Vagina (tissue), 2 donors: ENCODE measurements at places on chromosomes 1 and 21. TPM values are rescaled to one million over a fixed set of nuclear protein-coding genes. Genes with fewer than 3 reads are reported as not detected.

The LCE1C gene
- not detected for total RNA-seq

The PPM1J gene
- 7.9 TPM for total RNA-seq

The CELA2A gene
- not detected for total RNA-seq

The SPRR1B gene
- 216 TPM for total RNA-seq

The OLFML2B gene
- 12.8 TPM for total RNA-seq

The RNU1-3 gene
- total RNA-seq, result 19,908 TPM

The KPRP gene
- total RNA-seq, result 1.2 TPM

GRCh38 chr1:200436436-200436835 is 26.6 kb upstream of the ZNF281 start:
- no peak overlapping the region for H3K4me3 ChIP-seq
- H3K36me3 ChIP-seq, result no peaks in the 10 kb centered on the region
- DNase-seq, result no peak

- H3K4me1 ChIP-seq, result no peaks in the 10 kb centered on the region
- H3K36me3 ChIP-seq, result peaks cover 8% of the 10 kb centered on the region
- H3K27me3 ChIP-seq, result no peaks in the 10 kb centered on the region
- H3K4me3 ChIP-seq, result no peak overlapping the region
- no peak for DNase-seq
Observed at GRCh38 chr1:11286735-11287410, 13.9 kb downstream of the UBIAD1 start.

DNA sequence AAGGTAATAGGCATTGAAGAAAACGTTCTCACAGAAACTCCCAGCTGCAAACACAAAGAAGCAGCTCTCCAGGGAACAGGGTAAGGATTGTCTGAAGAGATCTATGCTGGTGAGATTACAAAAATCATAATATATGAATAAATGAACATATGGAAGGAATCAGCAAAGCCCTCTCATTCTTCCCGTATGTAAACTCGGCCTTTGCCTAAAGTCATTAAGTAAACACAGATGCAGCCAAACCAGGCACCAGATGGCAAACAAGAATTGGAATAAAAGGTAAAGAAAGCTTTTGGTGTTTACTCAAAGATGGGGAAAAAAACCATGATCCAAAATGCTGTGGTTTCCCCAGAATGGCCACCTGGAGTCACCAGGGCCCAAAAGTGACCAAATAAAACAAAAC is 76.6 kb upstream of the HOOK1 start:
- no peak for DNase-seq
- H3K4me3 ChIP-seq, result no peak overlapping the region
- H3K27ac ChIP-seq, result no peak overlapping the region
- no peaks in the 10 kb centered on the region for H3K36me3 ChIP-seq
- H3K4me1 ChIP-seq, result peaks cover 6% of the 10 kb centered on the region

- no peaks in the 10 kb centered on the region for H3K36me3 ChIP-seq
- H3K27ac ChIP-seq, result no peak overlapping the region
- no peak overlapping the region for H3K4me3 ChIP-seq
- no peak for DNase-seq
Observed at GRCh38 chr1:100354971-100355394, 2.7 kb downstream of the CDC14A start.

DNA sequence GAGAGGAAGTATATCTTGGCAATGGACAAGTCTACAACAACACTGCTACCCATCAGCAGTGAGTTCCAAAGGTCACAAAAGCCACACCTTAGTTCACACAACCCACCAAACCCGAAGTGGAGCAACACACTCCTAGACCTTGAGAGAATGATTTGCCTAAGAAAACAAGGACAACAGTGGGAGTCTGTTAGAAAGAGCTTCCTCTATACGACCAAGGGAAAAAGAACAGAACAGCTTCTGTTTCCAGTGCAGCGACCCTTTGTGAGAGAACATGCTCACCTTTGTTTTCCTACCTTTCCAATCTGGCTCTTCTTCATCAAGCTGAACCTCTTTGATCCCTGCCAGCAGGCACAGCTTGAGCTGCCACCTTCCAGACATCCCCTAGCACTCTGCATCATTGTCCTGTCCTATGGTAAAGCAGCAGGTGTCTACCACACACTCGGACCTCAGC is 56.7 kb upstream of the PALMD start:
- H3K36me3 ChIP-seq, result no peaks in the 10 kb centered on the region
- no peaks in the 10 kb centered on the region for H3K4me1 ChIP-seq
- no peak overlapping the region for H3K27ac ChIP-seq
- DNase-seq, result no peak
- H3K4me3 ChIP-seq, result no peak overlapping the region
- H3K27me3 ChIP-seq, result no peaks in the 10 kb centered on the region

- H3K27me3 ChIP-seq, result no peaks in the 10 kb centered on the region
- no peak overlapping the region for H3K4me3 ChIP-seq
- no peaks in the 10 kb centered on the region for H3K4me1 ChIP-seq
Observed at GRCh38 chr1:19675797-19676196, 11.1 kb downstream of the HTR6 start.

- no peaks in the 10 kb centered on the region for H3K36me3 ChIP-seq
- DNase-seq, result no peak
- H3K27ac ChIP-seq, result no peak overlapping the region
- H3K4me1 ChIP-seq, result peaks cover 9% of the 10 kb centered on the region
- no peak overlapping the region for H3K4me3 ChIP-seq
Observed at GRCh38 chr1:62070384-62071011, 124.2 kb upstream of the L1TD1 start.

- H3K36me3 ChIP-seq, result no peaks in the 10 kb centered on the region
- H3K27ac ChIP-seq, result no peak overlapping the region
- no peaks in the 10 kb centered on the region for H3K4me1 ChIP-seq
- no peak for DNase-seq
- H3K4me3 ChIP-seq, result no peak overlapping the region
Observed at GRCh38 chr1:227403535-227403934, 85.2 kb upstream of the CDC42BPA start.

DNA sequence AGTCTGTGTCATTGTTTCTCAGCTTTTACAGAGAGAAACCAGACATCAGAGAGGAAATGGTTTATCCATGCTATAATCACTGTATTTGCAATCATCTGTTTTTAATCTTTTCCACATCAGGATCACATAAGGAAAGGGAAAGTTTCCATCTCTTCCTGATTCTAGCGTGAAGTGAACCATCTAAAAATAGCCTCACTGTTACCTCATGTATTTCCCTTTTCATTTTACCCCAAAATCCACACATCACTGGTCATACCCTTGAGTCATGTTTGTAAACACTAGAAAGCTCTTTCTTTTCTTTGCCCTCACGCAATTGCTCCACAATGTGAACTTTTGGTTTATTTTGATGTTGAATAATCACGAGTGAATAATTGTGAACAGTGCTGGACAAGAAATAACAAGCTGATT is 146.0 kb downstream of the PLA2G4A start:
- H3K27ac ChIP-seq, result peak overlapping the region; percentile 24
- H3K36me3 ChIP-seq, result no peaks in the 10 kb centered on the region
- no peaks in the 10 kb centered on the region for H3K27me3 ChIP-seq
- no peak for DNase-seq
- H3K4me3 ChIP-seq, result no peak overlapping the region
- peaks cover 7% of the 10 kb centered on the region for H3K4me1 ChIP-seq

- no peak for DNase-seq
- no peak overlapping the region for H3K4me3 ChIP-seq
- H3K4me1 ChIP-seq, result no peaks in the 10 kb centered on the region
- no peaks in the 10 kb centered on the region for H3K36me3 ChIP-seq
- H3K27ac ChIP-seq, result no peak overlapping the region
Observed at GRCh38 chr1:19988267-19989006, 9.0 kb upstream of the PLA2G2A start.

- no peak for DNase-seq
- H3K27ac ChIP-seq, result no peak overlapping the region
- no peak overlapping the region for H3K4me3 ChIP-seq
- no peaks in the 10 kb centered on the region for H3K27me3 ChIP-seq
Observed at GRCh38 chr1:212873518-212873917, 15.4 kb downstream of the FLVCR1 start.

DNA sequence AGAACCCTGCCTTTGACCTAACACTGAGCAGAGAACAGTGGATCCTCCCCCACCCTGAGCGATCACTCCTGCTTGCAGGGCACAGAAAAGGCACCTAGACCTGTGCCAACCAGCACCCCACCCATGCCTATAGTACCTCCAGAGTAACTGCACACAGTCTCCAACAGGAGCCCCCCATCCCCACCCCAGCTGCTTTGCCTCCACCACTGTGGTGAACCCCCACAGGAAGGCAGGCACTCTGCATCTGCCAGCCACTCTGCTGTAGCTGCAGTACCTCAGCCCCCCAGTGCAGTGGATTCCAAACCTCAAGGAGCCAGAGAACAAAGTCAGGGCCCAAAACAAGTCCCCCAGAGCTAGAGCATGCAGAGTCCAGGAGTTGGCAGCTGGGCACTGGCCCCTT is 10.7 kb downstream of the SPATC1L start:
- H3K36me3 ChIP-seq, result no peaks in the 10 kb centered on the region
- no peak for DNase-seq
- H3K27me3 ChIP-seq, result no peaks in the 10 kb centered on the region
- H3K27ac ChIP-seq, result no peak overlapping the region
